ENCODE measurements at places on chromosomes 1 and 21. TPM values are rescaled to one million over a fixed set of nuclear protein-coding genes. Genes with fewer than 3 reads are reported as not detected.

The PCP4 gene
- 1.2 TPM for total RNA-seq

The CFAP126 gene
- not detected for total RNA-seq

The FCGR3B gene
- total RNA-seq: 2.6 TPM

The CFHR2 gene
- not detected for total RNA-seq

All from right atrium auricular region (tissue), 2 donors.